ENCODE measurements at places on chromosomes 6 and 20.

DNA sequence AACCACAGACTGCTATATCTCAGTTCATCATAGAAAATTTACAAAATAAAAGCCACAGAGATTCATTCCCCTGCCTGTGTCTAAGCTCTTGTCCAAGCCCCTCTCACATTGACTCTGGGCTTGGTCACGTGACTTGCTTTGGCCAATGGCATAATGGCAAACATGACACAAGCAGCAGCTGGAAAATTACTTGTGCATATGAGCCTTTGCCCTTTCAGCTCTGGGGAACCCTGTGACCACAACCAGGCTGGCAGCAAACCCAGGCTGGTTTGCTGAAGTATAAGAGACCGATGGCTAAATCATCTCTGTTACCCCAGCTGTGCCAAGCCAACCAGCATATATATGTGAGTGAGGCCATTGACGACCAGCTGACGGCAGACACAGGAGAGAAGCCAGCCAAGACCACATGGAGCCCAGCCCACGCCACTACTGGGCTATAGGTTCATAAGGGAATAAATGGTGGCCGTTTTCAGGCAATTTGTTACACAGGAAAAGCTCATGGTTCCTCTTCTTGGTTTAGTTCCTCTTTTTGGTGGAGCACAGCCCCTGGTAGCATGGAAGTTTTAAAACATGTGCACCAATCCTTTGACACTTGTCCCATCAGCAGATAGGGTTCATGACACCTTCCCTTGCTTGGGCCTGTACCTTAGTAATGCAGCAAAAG lies 31.8 kb upstream of the RSPO4 start:
- H3K27me3 ChIP-seq, result no peaks in the 10 kb centered on the region
- H3K36me3 ChIP-seq, result no peaks in the 10 kb centered on the region
- H3K4me3 ChIP-seq, result no peak overlapping the region
- H3K27ac ChIP-seq, result no peak overlapping the region
- H3K4me1 ChIP-seq, result no peaks in the 10 kb centered on the region
- no peak for DNase-seq

DNA sequence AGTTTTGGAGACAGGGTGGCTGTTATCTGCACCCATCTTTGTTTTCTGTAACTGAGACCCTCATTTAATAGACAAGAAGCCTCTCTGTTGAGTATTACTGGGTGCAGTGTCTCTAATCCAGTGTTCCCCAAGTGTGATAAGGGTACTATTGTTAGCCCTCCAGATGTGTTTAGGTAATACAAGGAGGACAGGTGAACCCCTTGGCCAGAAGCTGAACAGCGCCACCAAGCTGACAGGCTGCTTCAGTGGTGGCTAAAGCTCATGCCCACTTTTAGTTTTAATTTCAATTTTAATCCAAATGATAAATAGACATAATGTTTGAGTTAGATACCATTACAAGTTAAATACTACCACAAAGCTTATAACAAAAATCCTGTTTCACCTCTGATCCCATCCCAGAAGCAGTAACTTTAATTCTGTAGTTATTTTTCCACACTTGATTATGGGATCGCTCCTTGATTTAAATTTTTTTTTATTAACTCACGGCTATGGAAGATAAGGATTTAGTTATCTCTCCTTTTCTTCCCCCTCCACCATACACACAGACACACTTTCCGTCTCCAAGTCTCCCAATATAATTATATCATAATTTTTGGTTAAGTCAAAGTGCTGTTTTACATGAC lies 8.4 kb upstream of the STK35 start:
- H3K27ac ChIP-seq, result no peak overlapping the region
- no peaks in the 10 kb centered on the region for H3K36me3 ChIP-seq
- peaks cover 31% of the 10 kb centered on the region for H3K27me3 ChIP-seq
- H3K4me3 ChIP-seq, result no peak overlapping the region
- peak; percentile 19 for DNase-seq

DNA sequence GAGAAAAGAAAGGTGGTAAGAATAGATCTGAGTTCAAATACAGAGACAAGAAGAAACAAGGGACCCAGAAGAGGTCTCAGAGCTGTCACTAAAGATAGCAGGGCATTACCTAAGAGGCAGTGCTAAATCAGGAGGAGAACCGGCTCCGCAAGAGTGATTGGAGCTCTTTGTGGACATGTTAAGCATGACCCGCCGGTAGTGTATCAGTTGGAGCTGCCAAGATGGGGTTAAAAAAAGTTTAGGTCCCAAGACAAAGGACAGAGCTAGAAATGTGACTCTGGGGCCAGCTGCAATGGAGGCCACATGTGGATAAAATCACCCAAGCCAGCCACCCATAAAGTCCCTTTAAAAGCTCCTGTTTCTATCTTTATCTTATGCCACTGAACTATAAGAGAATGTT lies 93.4 kb downstream of the MBOAT1 start:
- peaks cover 14% of the 10 kb centered on the region for H3K4me1 ChIP-seq
- no peaks in the 10 kb centered on the region for H3K27me3 ChIP-seq
- no peak overlapping the region for H3K27ac ChIP-seq
- DNase-seq, result no peak

DNA sequence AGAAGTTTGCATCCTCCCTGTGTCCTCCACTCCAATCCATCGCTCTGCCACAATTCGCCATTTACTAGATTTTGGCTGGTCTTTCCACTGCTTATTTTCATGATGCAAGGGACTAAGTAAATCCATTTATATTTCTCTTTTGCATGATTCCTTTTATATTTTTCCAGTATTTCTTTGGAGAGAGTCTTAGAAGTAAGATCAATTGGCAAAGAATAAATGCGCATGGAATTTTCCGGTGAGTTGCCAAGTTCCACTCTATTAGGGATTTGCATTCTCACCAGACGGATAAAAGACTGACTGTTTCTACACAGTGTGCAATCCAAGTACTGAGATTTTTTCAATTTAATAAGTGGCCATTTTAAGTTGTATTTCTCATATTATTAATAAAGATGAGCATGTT lies 91.7 kb upstream of the PHACTR3 start:
- H3K27ac ChIP-seq, result no peak overlapping the region
- H3K4me3 ChIP-seq, result no peak overlapping the region
- peaks cover 4% of the 10 kb centered on the region for H3K4me1 ChIP-seq
- no peaks in the 10 kb centered on the region for H3K36me3 ChIP-seq
- no peak for DNase-seq
- H3K27me3 ChIP-seq, result peaks cover 44% of the 10 kb centered on the region

DNA sequence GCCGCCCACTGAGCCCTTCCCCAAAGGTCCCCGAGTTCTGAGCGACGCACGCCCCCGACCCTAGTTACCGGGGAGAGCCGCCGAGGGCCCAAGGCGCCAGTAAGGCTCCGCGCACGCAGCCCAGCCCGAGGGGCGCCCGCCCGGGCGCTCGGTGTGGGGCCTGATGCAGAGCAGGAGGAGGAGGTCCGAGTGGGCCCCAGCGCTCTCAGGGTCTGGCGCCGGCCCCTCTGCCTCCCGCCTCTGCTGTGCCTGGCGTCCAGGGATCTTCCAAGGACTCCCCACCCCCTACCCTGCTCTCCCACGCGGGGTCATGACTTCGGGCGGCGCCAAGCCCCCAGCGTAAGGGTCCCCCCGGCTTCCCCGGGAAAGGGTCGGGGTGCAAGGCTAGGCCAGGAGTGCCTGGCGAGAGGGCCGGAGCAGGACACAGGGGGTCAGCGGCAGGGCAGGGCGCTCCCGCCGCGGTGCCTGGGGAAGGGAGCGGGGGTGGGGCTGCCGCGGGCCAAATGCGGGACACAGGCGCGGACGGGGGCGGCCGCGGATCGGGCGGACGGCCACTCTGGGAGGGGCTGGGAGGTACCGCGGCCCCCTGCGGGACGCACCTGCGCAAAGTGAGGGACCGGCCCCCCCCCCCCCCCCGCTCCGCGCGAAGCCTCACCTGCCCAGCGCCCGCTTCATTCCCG lies 637 bp downstream of the ABHD12 start:
- H3K27me3 ChIP-seq, result no peaks in the 10 kb centered on the region
- DNase-seq, result peak; percentile 52
- H3K4me1 ChIP-seq, result peaks cover 9% of the 10 kb centered on the region

DNA sequence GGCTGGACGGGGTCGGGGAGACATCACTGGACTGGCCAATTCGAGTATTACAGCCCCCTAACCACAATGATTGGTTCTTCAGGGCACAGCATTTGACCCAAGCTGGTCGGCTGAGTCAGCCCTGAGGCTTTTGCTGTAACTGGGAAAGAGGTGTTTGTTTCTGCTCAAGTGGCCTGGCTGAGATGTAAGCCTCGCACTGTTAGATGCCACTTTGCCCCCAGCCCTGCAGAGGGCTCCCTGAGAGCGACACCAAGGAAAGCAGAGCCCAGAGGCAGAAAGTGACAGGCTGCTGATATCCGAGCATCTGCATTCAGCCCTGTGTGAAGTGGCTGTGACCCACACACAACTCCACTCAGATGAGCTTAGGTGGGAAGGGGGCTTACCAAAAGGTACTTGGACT lies 19.4 kb downstream of the ERGIC3 start:
- no peaks in the 10 kb centered on the region for H3K27me3 ChIP-seq
- H3K4me3 ChIP-seq, result no peak overlapping the region
- H3K4me1 ChIP-seq, result no peaks in the 10 kb centered on the region
- H3K27ac ChIP-seq, result no peak overlapping the region

- peaks cover 7% of the 10 kb centered on the region for H3K4me1 ChIP-seq
- no peaks in the 10 kb centered on the region for H3K27me3 ChIP-seq
- no peak overlapping the region for H3K27ac ChIP-seq
- H3K4me3 ChIP-seq, result no peak overlapping the region
- peaks cover 69% of the 10 kb centered on the region for H3K36me3 ChIP-seq
Measured at GRCh38 chr20:34475979-34476736, 40.1 kb upstream of the DYNLRB1 start.

DNA sequence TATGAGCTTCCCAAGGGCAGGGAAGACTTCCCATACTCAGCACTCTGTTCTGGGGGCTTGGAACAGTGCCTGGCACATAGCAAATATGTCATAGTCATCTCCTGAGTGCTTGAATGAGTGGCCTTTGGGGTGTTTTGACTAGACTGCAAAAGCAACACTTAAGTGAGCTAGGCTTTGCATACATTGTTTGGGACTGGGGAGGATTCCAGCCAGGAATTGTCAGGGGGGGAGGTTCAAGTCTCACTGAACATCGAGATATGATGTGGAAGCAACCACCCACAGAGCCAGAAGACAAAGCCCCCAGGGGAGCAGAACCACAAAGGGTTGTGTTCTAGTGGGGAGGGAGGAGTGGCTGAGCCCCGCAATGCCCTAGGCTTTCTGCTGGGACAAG lies 98.4 kb downstream of the SYCP2 start:
- H3K27me3 ChIP-seq, result peaks cover 45% of the 10 kb centered on the region
- no peak overlapping the region for H3K4me3 ChIP-seq
- no peak overlapping the region for H3K27ac ChIP-seq
- no peak for DNase-seq
- no peaks in the 10 kb centered on the region for H3K36me3 ChIP-seq
- peaks cover 5% of the 10 kb centered on the region for H3K4me1 ChIP-seq

- H3K4me1 ChIP-seq, result peaks cover 12% of the 10 kb centered on the region
- no peak for DNase-seq
- no peak overlapping the region for H3K4me3 ChIP-seq
- H3K27me3 ChIP-seq, result no peaks in the 10 kb centered on the region
Measured at GRCh38 chr20:10542442-10542841, 107.3 kb downstream of the SLX4IP start.

GRCh38 chr20:37946946-37947345 lies 44.0 kb downstream of the VSTM2L start:
- no peak overlapping the region for H3K4me3 ChIP-seq
- no peaks in the 10 kb centered on the region for H3K27me3 ChIP-seq

All from progenitor cell of endocrine pancreas (in vitro differentiated cells).